ENCODE measurements at places on chromosomes 4 and X.

GRCh38 chrX:44016906-44017305 is 43.7 kb upstream of the NDP start:
- DNase-seq = no peak

DNA sequence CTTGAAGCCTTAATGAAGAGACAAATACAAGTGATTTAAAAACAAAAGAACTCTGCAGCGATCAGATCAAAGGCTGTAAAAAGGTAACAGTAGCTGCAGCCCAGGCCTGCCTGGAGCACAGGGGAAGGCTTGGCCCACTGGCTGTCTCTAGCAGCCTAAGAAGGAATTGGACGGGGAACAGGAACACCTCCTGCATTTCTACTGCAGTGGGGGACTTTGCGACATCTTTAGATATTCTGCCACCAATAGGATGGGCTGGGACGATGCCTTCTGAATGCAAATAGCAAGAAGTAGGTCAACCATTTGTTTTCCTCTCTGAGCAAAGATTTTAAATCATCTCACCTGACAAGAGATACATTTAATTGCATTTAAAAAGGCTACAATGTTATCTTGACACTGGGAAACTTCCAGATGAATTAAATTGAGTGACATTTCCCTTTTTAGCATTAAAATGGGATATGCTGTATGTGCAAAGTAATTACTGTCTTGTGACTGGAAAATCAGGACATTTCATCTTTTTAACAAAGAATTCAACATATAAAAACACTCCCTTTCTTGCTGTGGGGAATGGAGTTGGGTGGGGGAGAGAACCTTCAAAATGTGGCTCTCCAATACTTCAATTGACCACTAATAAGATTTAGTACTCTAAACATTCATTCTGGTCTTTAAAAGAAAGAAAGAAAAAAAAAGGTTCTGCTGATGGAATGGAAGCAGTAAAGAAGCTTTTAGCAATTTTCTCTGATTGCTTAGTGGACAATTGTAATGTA is 70.0 kb downstream of the NYX start:
- no peak for DNase-seq

- DNase-seq = no peak
Observed at GRCh38 chr4:40253906-40254305, 57.1 kb downstream of the RHOH start.

DNA sequence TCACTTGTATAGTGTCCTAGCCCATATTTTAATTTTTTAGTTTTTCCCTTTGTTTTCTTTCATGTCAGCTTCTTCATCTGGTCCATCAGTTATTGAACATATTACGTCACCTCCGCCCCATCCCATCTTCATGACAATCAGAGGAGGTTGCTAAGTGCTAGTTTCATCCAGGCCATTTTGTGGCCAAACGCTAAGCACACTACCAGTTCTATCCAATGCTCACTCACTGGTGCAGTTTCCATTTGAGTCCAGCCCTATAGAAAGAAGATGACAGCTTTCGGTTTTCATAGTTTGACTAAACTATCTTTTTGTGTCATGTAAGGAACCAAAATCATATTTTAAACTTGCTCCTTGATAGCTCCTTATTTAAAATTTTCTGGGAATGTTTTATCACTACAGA is 304.2 kb downstream of the TENM3 start:
- no peak for DNase-seq

- no peak for DNase-seq
Observed at GRCh38 chrX:4710618-4711433, 997.4 kb upstream of the PRKX start.

DNA sequence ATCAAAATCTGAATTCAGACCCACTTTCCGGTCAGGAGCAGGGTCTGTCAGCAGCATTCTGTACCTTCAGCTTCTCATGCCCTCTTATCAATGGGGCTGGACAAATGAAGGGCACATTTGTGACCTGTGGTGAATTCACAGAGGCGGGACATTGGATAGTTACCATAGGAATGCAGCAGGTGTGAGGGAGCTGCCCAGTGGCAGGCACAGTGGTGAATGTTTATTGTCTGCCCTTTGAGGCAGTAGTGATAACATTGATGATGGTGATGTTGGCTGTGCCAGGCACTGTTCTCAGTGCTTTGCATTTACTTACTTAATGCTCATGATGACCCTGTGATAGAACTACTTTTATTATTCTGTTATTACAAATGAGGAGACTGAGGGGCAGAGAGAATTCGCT is 101.2 kb upstream of the KIT start:
- no peak for DNase-seq

- no peak for DNase-seq
Observed at GRCh38 chr4:100900134-100900533, 382.3 kb upstream of the EMCN start.

DNA sequence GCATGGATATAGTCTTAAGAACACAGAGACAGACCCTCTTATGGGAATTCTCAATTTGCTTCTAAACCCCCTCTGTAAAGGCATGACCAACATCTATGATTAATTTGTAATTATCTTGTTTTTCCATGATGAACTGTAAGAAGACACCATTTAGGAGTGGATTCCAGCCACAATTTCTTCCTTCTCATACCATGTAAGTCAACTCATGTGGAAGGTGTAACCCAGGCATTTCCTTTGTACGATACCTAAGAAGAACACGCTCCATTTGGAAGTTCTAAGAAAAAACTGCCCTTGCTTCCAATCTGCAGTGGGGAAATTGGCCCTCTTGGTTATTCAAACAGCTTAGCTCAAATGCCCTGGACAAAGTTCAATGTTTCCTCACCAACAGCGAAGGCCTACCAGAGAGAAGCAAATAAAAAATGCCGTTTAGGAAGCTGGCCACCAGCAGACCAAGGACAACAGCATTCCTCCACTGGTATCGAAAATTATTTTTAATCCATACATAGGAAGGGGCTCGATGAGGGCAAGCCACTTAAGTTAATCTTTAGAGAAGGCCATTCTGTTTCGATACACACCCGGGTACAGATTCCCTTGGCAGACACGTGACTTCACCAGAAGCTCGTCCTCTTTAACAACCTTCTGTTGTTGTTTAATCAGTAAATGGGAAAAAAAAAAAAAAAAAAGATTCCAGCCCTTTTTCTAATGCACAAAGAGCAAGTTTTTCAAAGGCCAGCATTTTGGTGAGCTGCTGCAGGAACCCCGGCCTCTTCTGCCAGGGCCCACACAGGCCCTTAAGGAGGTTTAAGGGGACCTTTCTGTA is 2.6 kb downstream of the DHRSX start:
- no peak for DNase-seq

DNA sequence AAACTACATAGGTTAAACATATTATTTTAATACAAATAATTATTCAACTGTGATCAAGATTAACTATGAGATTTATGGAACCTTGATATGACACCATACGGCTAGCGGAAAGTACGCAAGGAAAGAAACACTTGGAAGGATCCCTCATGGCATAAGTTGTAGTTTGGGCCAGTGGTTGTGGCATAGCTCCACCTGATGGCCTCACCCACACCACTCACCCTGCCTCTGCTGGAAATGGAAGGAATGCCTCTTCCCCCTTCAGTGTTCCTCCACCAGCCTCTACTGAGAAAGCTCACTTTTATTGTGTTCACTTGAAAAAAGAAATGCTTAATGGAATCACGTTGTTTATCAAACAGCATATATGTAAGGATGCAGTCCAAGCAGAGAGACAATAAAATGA is 86.4 kb downstream of the BMP15 start:
- DNase-seq = no peak

- DNase-seq = no peak
Observed at GRCh38 chr4:181030961-181031360, 1212.2 kb upstream of the TENM3 start.

DNA sequence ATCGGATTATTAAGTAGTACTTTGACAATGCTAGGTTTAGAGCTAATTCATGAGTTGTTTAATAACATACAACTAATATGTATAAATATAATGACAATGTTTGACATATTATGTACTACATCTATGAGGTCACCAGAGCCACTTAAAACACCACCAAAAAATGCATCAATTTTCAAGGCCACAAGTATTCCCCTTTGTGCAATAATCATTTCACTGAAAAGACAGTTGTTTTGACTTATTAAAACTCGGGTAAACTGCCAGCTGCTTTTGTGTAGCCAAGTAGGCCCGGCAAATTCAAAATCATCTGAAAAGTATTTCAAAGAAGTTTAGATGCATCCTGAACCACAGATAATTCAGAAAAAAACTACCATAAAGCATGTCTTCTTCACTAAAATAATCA is 48.7 kb downstream of the CLOCK start:
- no peak for DNase-seq
